Fibroblast of lung (primary cell): ENCODE measurements at places on chromosomes 12 and 14.

DNA sequence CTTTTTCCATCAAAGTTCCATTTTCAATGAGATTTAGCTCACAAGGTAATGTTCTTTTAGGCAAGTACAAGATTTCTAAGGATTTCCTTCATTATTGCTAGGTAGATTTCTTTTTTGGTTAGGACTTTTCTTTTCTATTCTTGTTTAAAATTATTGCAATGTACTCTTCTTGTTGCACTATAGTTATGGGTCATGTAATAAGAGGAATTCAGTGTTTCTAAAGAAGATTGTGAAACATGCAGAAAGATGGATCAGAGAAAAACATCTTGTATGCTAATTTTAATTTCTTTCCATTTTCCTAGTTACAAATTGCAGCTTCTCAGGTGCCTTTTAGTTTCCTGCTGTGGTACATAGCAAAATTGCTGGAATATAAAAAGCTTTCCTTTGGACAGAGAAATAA, 56.1 kb downstream of the BTG1 start:
- DNase-seq = no peak

GRCh38 chr12:5798242-5799015, 146.6 kb downstream of the ANO2 start:
- no peak for DNase-seq

DNA sequence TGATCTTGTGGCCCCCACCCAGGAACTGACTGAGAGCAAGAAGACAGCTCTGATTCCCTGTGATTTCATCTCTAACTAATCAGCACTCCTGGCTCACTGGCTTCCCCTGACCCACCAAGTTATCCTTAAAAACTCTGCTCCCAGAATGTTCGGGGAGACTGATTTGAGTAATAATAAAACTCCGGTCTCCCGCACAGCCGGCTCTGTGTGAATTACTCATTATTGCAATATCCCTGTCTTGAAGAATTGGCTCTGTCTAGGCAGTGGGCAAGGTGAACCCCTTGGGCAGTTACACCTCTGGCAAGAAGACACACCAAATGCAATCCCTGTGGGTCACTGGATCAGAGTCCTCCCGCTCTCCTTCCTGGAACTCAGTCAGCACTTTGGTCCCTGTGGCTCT, 21.3 kb downstream of the SLC7A7 start:
- DNase-seq = no peak

DNA sequence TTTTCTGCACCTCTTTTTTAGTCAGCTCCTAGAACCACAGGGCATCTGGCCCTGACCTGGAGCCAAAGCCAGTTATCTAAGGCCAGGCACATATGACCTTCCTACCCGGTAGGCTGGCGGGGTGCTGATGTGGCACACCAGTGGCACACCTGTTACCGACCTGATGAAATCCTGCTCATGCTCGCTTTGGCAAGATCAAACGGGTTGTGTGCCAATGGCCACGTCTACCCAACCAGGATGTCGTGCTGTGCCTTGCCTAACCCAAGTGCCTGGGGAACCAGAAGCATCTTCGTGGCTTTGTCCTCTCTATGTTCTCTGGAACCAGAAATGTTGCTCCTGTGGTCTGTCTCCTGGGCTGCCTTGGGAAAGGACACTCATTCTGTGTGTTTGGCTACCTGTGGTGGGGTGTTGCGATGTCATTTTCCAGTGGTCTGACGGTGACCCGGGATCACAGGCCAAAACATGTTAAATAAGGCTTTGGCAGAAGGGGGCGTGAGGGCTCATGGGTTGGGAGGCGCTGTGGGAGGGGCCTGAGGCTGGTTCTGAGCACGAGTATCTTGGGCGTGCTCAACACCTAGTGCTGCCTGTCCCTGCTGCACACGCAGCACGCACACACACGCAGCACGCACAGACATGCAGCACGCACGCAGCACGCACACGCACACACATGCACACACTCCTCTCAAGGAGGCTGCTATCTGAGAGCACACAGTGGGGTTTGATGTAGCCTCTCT, 27.9 kb downstream of the CCNK start:
- DNase-seq = no peak

- no peak for DNase-seq
Measured at GRCh38 chr14:55930016-55930784, 188.0 kb upstream of the PELI2 start.

DNA sequence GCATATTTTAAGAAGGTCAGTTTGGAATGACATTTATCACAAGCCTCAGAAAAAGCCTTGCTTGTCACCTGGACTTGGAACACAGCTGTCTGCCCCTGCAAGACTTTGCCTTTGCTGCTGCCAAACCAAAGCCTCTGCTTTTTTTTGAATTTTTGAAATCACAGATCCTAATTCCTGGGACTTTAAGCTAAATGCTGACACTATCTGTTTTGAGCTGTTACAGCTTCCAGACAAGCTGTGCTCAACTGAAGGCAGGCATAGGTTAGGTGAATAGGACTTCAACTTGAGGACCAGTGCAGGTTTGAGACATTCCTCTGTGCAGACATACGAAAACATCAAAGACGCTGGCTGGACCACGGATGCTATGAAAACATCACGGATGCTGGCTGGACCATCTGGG, 11.3 kb upstream of the CDKN3 start:
- no peak for DNase-seq

GRCh38 chr14:80784820-80785219, 156.7 kb downstream of the CEP128 start:
- no peak for DNase-seq

GRCh38 chr12:52050758-52051541, at the start of gene NR4A1:
NR4A1 (plus strand) TSS chr12:52051442; CDS start chr12:52054329, 2,887 bp downstream.
- peak; percentile 96 for DNase-seq

DNA sequence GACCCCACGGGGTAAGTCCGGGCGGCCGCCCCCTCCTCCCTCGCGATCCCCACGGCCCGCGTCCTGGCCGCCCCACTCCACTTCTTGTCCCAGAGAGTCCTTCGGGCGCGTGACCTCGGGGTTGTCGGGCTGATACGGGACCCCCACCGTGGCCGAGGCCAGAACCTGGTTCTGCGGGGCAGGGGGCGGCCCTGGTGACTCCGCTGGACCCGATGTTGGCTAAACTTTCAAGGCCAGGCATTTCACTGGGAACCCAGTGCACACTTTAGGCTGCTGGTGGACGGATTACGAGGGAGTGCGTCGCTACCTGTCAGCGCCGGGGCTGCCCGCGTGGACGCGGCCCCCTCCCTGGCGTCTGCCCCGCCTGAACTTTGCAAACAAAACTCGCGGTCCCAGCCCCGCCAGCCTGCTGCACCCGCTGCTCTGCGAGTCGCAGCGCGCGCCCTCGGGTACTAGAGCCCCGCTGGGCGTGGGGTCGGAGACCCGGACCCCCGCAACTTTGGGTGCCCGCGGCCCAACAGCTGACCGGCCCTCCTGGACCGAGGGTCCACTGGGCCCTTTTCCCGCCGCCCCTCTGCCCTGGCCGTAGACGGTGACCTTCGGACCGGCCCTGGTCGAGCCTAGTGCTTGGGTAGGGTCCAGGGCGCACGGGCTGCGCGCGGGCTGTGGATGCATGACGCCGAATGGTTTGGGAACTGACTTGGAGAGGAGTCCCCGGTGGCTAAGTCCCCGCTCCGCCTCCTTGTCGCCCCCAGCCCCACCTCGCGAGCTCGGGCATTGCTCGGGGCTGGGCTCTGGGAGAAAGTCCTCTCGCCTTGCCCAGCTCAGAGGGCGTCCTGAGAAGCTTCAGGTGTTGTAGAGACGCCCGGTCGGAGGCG, 624 bp downstream of the RIN3 start:
- DNase-seq = peak; percentile 52

DNA sequence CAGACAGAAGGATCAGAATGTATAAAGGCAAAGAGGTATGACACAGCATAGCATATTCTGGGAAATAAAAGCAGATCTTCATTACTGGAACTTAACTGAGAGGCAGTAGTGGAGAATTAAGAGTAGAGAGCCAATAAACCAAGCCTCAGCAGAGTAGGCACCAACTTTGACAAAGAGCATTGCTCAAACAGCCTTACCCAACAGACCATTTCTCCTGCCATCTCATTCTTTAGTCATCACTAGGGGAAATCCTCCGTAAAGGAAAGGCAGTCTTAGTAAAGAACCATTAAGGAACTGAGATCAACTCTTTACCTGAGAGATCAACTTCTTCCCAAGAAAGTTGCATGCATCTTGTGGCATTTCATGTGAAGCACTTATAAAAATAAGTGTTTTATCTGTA, 36.6 kb downstream of the SENP1 start:
- DNase-seq = no peak

- no peak for DNase-seq
Measured at GRCh38 chr12:3461391-3461790, 29.6 kb upstream of the PRMT8 start.

- DNase-seq = no peak
Measured at GRCh38 chr14:46432516-46432915, 219.1 kb downstream of the RPL10L start.

GRCh38 chr12:49983892-49984291, 11.1 kb downstream of the AQP6 start:
- peak; percentile 85 for DNase-seq

- DNase-seq = no peak
Measured at GRCh38 chr14:74580275-74580672, 31.8 kb downstream of the LTBP2 start.

GRCh38 chr14:32762886-32763285, 175.8 kb upstream of the NPAS3 start:
- peak; percentile 50 for DNase-seq

GRCh38 chr14:55717621-55718020, 137.6 kb downstream of the KTN1 start:
- DNase-seq = no peak

GRCh38 chr12:54590978-54591591, 2.6 kb upstream of the PPP1R1A start:
- no peak for DNase-seq

- DNase-seq = no peak
Measured at GRCh38 chr14:73743431-73743931, 29.3 kb upstream of the PNMA1 start.

DNA sequence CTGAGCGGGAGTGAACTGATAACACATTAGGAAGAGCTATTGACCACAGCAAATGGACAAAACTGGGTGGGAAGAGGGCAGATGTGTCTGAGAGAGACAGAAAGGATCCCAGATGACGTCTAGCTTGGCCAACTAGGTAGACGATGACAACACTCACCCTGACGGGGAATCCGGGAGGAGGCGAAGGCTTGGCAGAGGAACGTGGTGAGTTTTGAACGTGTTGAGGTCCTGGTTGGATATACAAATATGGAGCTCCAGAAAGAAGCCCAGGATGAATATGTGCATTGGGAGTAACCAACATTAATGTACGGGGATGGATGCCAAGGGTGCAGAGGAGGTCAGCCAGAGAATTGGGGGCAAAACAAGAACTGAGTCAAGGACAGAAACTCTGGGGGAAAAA, 60.7 kb downstream of the DPF3 start:
- no peak for DNase-seq

- peak; percentile 39 for DNase-seq
Measured at GRCh38 chr12:11658791-11659190, 9.3 kb downstream of the ETV6 start.

GRCh38 chr14:79373451-79373850, 837.9 kb downstream of the DIO2 start:
- DNase-seq = no peak

DNA sequence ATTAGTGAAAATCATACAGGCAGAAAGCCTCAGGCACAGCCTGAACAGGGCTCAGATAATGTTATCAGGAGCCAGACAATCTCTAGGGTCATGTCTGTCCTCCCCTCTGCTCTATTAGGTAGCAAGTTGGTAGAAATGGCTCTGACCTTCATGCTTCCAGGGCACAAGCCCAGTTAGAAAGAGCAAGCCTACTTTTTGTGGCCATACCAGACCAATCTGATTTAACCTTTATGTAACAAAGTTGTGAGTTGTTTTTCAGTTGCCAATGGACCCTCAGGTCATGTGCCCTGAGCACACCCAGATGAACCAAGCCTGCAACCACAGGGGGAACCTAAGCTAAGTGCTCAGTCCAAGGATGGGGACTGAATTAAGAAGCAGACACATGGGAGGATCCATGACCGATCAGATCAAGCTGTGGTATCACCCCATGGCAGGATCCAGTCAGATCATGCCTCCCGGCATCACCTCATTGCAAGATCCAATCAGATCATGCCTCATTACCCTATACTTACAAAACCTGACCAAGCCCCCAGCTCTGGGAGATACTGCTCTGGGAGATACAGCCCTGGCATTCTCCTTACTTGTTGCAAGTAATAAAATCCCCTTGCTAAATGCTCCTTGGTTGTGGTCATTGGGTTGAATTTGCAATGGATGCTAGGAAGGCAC, 18.8 kb upstream of the HIGD1C start:
- DNase-seq = peak; percentile 28

DNA sequence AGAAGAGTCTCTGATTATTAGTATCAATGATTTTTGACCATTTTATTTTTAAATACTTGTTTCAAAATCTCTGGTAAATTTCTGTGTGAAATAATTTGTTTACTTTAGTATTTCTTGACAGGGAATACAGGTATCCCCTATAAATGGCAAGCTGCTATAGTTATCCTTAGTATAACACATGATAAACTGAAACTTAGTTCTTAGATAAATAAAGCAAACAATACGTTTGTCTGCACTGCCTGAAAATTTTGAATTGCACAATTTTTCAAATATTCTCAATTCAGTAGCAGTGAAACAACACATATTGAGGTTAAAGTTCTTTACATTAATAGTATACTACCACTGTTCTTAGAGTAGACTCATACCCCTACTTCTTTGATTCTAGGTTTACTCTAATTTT, 26.9 kb downstream of the CNOT2 start:
- DNase-seq = no peak

GRCh38 chr14:32324601-32325000, 4.5 kb upstream of the AKAP6 start:
- DNase-seq = peak; percentile 14

DNA sequence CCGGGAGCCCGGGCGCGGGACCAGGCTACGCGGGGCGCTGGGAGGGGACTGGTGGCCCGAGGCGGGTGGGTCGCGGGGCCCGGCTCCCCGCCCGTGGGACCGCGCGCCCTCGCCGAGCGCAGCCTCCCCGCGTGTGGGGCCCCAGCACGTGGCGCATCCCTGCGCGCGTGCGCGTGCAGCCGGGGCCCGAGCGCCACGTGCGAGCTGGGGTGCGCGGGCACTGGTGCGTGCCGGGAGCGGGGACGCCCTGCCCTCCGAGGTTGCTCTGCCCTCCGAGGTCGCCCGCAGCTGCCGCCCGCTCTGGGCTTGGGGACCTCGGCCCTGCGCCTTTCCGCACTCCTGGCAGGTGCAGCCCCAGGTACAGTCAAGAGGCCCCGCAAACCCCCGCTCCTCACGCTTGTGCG, 365 bp upstream of the CCDC88C start:
- DNase-seq = no peak

DNA sequence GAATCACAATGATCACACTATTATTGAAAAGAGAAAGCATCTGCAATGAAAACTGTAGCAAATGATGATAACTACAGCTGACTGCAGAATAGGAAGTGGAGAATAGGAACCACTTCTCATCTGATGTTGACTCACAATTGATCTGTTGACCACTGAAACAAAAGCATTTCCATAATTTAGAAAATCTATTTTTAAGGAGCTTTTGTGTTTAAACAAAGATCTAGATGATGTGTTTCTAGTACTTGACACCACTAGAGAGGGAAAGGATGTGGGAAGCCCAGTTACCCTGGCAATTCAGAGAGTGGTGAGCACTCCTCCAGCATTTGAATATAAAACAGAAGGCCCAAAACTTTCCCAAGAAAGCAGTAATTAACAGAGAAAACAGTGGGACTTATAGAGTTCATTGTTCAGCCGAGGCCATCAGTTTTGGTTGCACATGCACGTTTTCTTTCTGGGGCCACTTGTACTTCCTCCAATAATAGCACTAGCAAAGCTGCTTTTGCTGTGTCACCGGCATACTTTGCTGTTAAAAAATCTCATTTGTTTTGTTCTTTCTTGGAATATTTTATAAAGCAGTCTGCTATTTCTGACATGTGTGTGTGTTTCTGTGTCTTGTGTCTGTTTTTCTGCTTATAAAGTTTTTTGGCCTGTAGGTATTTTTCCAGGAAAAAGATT, 76.1 kb upstream of the HECTD1 start:
- peak; percentile 25 for DNase-seq
